Fibroblast of upper back skin (primary cell): ENCODE measurements at places on chromosomes 7 and 10.

GRCh38 chr10:24674892-24675632 is 48.6 kb downstream of the ARHGAP21 start:
- DNase-seq, result no peak

GRCh38 chr7:1729773-1730172 is 59.7 kb downstream of the ELFN1 start:
- DNase-seq, result no peak

DNA sequence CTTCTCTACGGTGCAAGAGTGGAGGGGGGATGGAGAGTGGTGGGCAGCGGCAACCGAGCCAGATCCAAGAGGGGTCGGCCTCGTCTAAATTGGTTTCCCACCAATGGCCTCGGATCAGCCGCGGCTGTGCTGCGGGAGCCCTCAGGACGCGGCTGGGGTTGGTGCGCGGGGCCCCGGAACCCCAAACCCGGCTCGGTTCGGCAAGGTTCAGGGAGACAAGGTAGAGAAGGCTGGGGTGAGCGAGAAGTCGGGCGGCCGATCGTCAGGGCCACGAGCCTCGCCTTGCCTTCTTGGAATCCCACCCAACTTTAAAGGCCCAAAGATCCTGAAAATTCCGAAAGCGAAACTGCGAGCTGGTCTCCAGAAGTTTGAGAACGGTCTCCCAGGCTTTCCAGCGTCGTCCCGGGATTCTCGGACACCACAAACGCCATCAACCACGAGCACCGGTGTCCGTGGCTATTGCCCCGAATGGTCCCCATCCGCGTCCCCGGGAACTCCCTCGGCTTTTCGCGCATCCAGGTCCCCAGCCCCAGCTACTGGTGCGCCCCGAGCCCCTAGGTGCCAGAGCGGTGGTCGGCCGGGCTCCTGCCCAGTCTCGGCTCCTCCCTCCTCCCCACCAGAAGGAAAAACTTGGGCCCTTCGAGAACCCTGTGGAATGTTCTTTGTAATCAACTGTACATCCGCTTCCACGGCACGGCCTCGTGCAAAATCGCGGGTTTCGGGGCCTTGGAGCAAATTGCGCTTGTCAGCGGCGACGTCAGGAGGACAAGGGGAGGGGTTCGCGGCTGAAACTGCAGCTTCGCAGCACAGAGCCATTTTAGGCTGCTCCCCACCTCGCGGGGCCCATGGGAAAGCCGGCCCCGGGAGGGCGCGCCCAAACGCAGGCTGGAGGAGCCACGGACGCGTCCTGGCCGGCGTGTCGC is 3.2 kb downstream of the SFMBT2 start:
- DNase-seq, result peak; percentile 30

GRCh38 chr7:68449099-68449498 is 1149.2 kb upstream of the AUTS2 start:
- DNase-seq, result no peak

- peak; percentile 53 for DNase-seq
Measured at GRCh38 chr7:39845006-39845405, 105.0 kb upstream of the CDK13 start.

DNA sequence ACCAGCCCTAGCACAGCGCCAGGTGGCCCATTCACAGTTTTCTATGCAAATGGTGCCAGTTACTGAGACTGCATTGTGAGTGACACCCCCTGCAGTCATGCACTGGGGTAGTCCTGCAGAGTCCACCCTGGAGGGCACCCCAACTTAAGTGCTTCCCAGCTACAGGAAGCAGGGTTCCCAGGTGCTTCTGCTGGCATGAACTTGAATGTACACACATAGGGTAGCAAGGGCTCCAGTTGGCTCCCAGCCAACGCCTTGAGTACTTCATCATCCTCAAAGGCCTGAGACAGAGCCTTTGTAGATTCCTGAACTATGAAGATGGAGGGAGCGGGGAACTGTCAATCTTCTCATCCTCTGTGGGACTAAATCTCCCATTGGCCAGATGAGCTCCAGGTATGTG is 11.5 kb upstream of the NPFFR1 start:
- DNase-seq, result no peak

- DNase-seq, result no peak
Measured at GRCh38 chr10:43254199-43254730, 12.6 kb downstream of the RASGEF1A start.

DNA sequence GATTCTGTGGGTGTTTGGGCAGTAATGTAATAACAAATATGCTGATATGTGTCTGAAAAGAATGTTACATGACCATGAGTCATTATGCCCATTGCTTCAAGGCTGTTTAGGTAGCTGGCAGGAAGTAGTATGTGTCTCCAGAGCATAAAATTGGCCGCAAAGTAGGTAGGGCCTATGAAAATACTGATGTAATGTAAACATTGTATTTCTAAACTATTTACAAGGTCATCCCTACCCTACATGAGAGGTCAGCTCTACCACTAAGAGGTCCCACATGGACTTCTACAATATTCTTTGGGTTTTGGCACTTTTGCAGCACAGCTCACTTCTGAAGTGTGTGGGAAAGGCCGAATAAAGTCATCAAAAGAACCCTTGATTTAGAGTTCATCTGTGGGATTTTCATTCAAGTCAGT is 301.9 kb downstream of the AHR start:
- peak; percentile 93 for DNase-seq

GRCh38 chr10:1774796-1775195 is 37.5 kb upstream of the ADARB2 start:
- no peak for DNase-seq

- DNase-seq, result no peak
Measured at GRCh38 chr10:88211230-88211629, 347.8 kb downstream of the PTEN start.

- DNase-seq, result no peak
Measured at GRCh38 chr7:101365956-101366355, 3.3 kb downstream of the COL26A1 start.

DNA sequence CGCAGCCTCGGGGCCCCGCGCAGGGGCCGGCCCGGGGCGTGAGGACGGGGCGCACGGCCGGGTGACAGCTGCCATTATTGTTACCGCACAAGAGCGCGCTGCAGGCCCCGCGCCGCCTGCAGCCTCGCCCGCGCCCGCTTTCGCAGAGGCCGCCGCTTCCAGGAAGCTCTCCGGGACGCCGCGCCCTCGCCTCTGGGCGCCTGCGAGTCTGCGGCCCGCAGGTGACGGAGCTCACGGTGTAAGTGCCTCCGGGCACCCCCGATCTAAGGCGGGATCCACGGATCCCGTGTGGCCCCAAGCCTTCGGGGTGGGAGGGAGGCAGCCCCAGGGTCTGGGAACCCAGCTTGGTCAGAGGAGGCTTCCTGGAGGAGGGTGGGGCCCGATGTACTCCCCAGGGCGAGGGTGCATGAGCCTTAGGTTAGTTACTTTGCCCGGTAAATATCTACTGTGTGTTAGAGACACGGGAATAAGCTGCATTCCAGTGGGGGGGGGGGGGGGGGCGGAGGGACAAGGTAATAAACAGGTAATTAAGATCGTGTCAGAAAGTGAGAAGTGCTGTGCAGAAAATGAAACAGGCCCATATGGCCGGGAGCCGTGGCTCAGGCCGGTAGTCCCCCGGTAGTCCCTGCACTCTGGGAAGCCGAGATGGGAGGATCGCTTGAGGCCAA is 638 bp downstream of the IQCE start:
- DNase-seq, result no peak

DNA sequence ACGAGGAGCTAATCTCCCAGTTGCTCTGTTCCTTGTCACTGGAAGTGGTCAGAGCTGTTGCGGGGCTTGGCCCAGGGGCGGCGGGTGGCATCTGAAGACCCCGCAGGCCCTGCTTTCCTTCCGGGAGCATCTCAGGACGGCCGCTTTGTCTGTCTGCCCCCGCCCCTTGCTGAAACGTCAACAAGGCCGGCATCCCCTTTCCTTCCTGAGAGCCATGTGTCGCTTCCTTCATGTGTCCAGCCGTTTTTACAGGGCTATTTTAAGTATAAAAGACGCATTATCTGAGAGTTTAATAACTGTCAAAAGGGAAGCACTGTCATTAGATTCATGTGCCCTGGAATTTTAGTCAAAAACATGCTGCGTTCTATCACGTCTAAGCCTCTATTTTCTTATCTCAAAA is 110.4 kb downstream of the CUX1 start:
- DNase-seq, result no peak

- DNase-seq, result peak; percentile 19
Measured at GRCh38 chr10:119413471-119414080, 128.9 kb downstream of the RGS10 start.

DNA sequence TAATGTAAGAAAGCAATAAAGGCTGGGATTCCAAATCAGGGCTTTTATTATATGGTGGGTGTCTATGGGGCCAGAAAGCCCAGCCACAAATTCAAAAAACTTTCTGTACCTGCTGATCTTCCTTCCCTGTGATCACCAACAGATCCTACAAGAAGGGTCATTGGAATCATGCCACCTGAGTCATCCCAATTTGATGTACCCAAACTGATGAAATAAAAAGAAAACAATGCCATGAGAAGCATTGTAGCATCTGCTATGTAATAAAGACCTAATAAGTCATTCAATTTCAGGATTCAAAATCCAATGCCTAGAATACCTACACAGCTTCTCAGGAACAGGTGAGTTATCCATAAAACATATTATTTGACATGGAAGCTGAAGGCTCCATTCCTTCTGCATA is 228.8 kb downstream of the DKK1 start:
- peak; percentile 43 for DNase-seq

- no peak for DNase-seq
Measured at GRCh38 chr10:69073736-69074364, 14.1 kb upstream of the SRGN start.
